Body of pancreas (tissue), 4 donors: ENCODE measurements at places on chromosomes 3 and 15. TPM values are rescaled to one million over a fixed set of nuclear protein-coding genes. Genes with fewer than 3 reads are reported as not detected.
A peak's percentile ranks its signal among the peaks of the same experiment; 100 is the strongest.

DNA sequence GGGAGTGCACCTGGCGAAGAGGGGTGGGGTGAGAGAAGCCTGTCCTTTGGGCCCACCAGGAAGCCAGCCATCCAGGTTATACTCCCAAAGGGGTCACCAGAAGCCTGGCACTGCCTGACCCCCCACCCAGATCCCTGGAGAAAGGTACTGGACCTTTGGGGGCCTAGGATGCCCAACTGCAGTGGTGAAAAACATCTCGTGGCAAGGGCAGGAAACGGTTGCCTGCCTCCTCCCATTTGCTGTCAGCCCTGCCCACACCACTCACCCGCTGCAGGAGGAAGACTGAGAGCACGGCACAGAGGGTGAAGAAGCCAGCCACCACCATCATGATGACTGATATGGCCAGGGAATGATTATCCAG is 2.2 kb upstream of the ULK3 start:
- DNase-seq = no peak

DNA sequence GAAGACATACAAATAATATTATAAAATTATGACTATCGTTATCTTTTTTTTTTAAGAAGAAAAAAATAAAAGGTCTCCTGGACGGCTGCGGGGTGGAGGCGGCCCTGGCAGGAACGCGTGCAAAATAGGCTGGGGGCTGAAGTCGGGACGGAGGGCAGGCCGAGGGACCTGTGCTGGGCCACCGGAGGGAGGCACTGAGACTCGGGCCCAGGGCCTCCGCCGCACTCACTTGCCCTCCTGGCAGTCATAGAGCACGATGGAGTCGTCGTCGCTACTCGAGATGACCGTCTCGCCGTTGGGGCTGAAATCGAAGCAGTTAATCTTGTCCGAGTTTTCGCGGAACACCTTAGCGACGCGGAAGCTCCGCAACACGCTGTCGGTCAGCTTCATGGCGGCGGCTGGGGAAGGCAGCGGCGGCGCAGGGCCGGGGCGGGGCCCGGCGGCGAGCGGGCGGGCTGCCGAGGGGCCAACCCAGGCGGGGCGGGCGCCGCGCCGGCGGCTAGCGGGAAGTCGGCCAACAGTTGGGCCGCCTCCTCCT is 408 bp downstream of the WDR82 start:
- DNase-seq = peak; percentile 64

Gene SMC4
- 35.6 TPM for total RNA-seq

- DNase-seq = no peak
Observed at GRCh38 chr15:51935466-51936104, 36.0 kb downstream of the LEO1 start.

- DNase-seq = no peak
Observed at GRCh38 chr3:189985948-189986347, 134.7 kb downstream of the P3H2 start.

Gene BHLHE40
- 30.3 TPM for total RNA-seq

GRCh38 chr15:62553911-62554563 is 389.0 kb upstream of the C2CD4B start:
- no peak for DNase-seq

Gene CLDN18
- 10.1 TPM for total RNA-seq

- no peak for DNase-seq
Observed at GRCh38 chr3:19103510-19103909, 44.8 kb upstream of the KCNH8 start.

DNA sequence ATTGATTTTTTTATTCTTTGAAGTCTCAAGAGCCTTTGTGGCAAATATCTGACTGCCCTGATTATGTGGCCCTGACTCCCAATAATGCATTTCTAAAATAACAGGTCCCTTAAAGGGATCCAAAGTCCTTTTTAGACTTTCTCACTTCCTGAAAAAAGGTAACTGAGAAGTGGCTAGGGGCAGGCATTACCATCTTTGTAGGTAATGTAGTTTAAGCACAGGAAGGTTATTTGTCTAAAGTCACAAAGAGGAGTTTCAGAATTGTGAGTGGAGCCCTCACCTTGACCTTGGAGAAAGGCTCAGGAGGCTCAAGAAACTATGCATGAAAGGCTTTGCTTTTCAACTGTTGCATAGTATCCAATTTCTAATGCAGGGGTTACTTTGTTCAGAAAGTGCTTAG is 142.9 kb upstream of the MRPL3 start:
- DNase-seq = no peak

GRCh38 chr3:82186017-82186416 is 424.6 kb upstream of the GBE1 start:
- no peak for DNase-seq

Gene LCTL
- total RNA-seq = not detected

GRCh38 chr15:58724466-58724865 is 25.0 kb downstream of the ADAM10 start:
- DNase-seq = no peak

Gene PLCB2
- total RNA-seq = 3.1 TPM
